Mammary epithelial cell (primary cell): ENCODE measurements at places on chromosomes 3 and 15. TPM values are rescaled to one million over a fixed set of nuclear protein-coding genes. Genes with fewer than 3 reads are reported as not detected.

The FLNB gene
- polyA plus RNA-seq: 415 TPM

The RARRES1 gene
- 0.67 TPM for polyA plus RNA-seq

The GATM gene
- 0.44 TPM for polyA plus RNA-seq

The FEZF2 gene
- polyA plus RNA-seq: not detected

The PML gene
- polyA plus RNA-seq: 16.8 TPM

The CFAP100 gene
- polyA plus RNA-seq: not detected

The TTLL13 gene
- polyA plus RNA-seq: 0.02 TPM

The KNG1 gene
- not detected for polyA plus RNA-seq

The FETUB gene
- 0.17 TPM for polyA plus RNA-seq

The GALNT15 gene
- polyA plus RNA-seq: 0.05 TPM

The CCDC54 gene
- polyA plus RNA-seq: not detected

The THAP10 gene
- polyA plus RNA-seq: 2.5 TPM

The EXD1 gene
- polyA plus RNA-seq: 0.08 TPM
